ENCODE measurements at places on chromosomes 12 and 14. TPM values are rescaled to one million over a fixed set of nuclear protein-coding genes. Genes with fewer than 3 reads are reported as not detected.

- H3K4me1 ChIP-seq, result no peaks in the 10 kb centered on the region
- H3K36me3 ChIP-seq, result no peaks in the 10 kb centered on the region
- H3K27ac ChIP-seq, result no peak overlapping the region
- no peak for DNase-seq
- H3K27me3 ChIP-seq, result no peaks in the 10 kb centered on the region
These were observed 521.3 kb upstream of the TMEM132C start for GRCh38 chr12:127745469-127746212.

PPFIA2 gene
- not detected for total RNA-seq

A2ML1 gene
- not detected for total RNA-seq

DNA sequence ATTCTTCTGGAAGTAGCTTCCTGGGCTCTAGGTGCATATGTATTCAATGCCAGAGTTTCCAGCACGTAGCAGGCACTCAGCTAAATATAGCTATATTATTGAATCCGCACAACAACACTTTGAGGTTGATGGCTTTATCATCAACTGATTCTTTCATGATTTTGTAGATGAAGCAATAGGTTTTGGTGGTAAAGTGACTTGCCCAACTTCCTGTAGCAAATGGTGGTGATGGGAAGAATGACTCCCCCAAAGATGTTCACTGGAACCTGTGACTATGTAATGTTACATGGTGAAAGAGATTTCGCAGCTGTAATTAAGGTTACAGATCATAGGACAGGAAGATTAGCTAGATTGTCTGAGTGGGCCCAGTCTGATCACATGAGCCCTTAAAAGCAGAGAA is 3.2 kb downstream of the TDRD9 start:
- H3K4me3 ChIP-seq, result no peak overlapping the region
- H3K4me1 ChIP-seq, result peaks cover 21% of the 10 kb centered on the region
- no peaks in the 10 kb centered on the region for H3K27me3 ChIP-seq
- H3K36me3 ChIP-seq, result no peaks in the 10 kb centered on the region

FLRT2 gene
- total RNA-seq, result not detected

DNA sequence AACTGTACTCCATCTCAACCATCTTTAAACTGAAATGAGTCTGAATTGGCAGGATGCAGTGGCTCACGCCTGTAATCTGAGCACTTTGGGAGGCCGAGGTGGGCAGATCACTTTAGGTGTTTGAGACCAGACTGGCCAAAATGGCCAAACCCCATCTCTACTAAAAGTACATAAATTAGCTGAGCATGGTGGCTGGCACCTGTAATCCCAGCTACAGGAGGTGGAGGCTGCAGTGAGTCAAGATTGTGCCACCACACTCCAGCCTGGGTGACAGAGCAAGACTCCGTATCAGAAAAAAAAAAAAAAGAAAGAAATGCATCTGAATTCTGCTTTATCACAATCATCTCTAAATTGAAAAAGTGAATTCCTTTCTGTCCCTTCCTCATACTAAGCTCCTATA is 110.3 kb downstream of the NELL2 start:
- no peaks in the 10 kb centered on the region for H3K4me1 ChIP-seq
- no peak overlapping the region for H3K4me3 ChIP-seq
- H3K27me3 ChIP-seq, result no peaks in the 10 kb centered on the region
- no peak overlapping the region for H3K27ac ChIP-seq
- H3K36me3 ChIP-seq, result peaks cover 4% of the 10 kb centered on the region

MAP3K9 gene
- 6.5 TPM for total RNA-seq

- H3K27ac ChIP-seq, result no peak overlapping the region
- H3K36me3 ChIP-seq, result no peaks in the 10 kb centered on the region
- no peaks in the 10 kb centered on the region for H3K27me3 ChIP-seq
These were observed 224.2 kb upstream of the PWP1 start for GRCh38 chr12:107461222-107461975.

RNASE2 gene
- not detected for total RNA-seq

DNA sequence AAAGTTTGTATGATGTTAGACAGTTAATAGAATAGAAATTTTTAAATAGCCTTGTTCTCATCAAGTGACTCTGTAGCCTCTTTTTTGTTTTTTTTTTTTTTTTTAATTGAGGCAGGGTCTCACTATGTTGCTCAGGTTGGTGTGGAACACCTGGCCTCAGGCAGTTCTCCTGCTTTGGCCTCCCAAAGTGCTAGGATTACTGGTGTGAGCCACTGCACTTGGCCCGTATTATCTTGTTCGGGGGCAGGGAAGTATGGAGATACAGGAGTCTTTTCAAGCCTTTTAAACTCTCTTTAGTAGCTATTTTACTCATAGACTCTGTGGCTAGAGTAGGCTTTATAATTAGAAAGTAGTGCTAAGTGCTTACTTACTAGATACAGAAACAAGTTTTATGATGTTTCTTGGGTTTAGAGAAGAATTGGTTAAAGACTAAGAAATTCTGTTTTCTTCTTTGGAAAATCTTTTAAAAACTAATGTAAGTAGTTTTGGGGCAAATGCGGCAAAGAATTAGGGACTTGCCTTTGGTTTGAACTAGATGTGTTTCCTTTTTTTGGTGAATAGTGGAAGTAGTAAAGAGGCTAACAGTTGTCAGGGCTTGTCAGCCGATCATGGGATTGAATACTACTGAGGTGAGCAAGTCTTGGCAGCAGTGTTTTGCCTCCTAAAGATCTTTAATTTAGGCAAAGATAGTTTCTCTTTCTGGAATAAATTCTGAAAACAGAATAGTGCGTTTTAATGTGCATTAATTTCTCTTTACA is 31.3 kb downstream of the FBXO34 start:
- peaks cover 41% of the 10 kb centered on the region for H3K4me1 ChIP-seq
- H3K27ac ChIP-seq, result no peak overlapping the region
- no peak overlapping the region for H3K4me3 ChIP-seq
- peaks cover 22% of the 10 kb centered on the region for H3K36me3 ChIP-seq
